GM03348 (cell line): ENCODE measurements at places on chromosomes 11 and 22.

- no peak for DNase-seq
These were observed 42.3 kb upstream of the HTATIP2 start for GRCh38 chr11:20321177-20321576.

GRCh38 chr11:128931668-128932067, 11.0 kb downstream of the TP53AIP1 start:
- DNase-seq: no peak

DNA sequence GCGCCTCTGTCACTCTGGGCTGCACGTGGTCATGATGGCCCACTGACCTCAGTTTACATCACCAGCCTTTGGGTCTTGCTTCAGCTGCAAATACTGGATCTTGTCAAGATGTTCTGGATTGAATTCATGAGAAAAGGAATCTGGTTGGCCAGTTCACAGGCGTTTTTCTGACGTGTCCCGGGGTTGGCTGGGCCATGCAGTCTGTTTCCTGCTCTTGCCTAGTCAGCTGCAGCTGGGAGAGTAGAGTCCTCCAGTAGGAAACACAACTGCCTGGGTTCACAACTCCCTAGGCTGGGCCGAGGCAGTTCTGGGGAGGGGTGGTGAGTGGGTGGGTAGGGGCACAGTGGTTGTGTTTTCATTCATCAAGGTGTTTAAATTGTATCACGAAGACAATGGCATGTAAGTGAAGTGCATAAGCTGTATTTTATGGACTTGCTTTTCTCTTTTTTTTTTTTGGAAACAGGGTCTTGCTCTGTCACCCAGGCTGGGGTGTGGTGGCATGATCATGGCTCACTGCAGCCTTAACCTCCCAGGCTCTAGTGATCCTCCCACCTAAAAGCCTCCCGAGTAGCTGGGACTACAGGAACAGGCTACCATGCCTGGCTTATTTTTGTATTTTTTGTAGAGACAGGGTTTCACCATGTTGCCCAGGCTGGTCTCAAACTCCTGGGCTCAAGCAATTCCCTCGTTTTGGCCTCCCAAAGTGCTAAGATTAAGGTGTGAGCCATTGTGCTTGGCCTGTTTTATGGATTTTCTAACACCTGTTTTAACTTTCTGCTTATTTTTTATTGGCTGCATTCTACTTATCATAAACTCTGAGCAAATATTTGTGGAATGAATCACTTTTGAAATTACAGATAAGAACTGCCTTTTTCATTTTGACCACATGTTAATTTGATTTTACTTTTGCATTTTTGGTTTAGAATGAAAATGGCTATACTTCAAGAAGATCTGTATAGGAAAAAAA, 54.0 kb upstream of the PITPNB start:
- no peak for DNase-seq

DNA sequence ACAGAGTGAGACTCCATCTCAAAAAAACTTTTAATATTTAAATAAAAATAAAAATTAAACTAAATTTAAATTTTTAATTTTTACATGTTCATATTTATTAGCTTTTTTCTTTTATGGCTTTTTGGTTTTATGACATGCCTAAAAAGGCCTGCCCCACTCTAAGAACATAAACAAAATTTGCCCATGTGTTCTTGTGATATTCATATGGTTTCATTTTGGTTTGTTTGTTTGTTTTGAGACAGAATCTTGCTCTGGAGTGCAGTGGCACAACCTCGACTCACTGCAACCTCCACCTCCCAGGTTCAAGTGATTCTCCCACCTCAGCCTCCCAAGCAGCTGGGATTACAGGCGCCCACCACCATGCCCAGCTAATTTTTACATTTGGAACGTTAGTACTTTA, 27.7 kb downstream of the SUSD2 start:
- DNase-seq: no peak

DNA sequence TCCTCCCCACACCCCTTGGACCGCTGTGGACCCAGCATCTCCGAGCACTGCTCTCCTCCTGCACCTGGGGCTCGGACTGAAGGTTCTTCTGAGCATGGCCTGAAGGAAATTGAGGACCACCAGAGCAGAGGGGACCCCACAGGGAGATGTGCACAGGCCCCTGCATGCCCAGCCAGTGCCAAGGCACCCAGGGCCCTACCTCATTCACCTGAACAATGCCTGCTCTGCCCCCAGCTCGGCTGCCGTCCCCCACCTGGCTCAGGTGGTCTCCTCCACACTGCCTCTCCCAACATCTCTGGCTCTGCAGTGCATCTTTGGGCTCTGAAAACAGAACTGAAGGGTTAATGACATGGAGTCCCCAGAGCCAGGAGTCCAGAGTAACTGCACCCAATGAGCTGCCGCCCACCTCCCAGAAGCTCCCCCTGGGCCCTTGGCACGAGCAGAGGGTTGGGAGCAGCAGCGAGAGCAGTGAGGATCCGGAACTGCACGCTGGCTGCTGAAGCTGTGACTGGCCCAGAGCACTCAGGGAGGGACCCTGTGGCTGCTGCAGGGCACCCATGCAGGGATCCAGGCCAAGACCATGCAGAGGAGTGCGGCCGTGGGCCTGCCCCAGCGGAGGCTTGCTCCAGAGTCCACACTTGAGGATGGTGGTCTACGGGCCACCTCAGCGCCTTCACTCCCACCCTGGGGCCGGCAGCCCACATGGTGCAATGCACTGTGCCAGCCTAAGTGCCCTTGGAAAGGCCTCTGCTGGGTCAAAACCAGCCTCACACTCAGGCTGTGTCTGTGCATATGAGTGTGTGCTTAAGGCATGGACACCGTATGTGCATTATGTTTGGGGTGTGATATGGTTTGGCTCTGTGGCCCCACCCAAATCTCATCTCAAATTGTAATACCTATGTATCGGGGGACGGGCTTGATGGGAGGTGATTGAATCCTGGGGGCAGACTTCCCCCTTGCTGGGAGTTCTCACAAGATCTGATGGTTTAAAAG, 686.1 kb downstream of the TBC1D22A start:
- no peak for DNase-seq

DNA sequence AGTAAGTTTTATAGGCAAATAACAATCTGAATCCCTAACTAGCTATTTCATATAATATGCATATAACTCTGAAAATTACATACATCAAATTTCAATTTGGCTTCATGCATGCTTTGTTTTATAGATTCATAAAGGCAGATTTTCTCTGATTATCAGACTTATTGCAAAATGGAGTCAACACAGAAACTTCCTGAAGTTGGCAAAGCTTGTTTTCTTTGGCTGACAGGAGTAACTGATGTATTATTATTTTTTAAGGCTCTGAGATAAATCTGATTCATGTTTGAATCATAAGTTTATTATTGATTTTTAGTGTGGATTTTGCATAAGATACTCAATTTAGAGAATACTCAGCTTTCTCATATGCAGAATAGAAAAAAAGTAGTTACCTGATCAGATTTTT, 356.3 kb upstream of the CCDC90B start:
- no peak for DNase-seq

- no peak for DNase-seq
These were observed 212.0 kb upstream of the PGR start for GRCh38 chr11:101341578-101341977.

- no peak for DNase-seq
These were observed 385 bp upstream of the SCO2 start for GRCh38 chr22:50525858-50526107.

DNA sequence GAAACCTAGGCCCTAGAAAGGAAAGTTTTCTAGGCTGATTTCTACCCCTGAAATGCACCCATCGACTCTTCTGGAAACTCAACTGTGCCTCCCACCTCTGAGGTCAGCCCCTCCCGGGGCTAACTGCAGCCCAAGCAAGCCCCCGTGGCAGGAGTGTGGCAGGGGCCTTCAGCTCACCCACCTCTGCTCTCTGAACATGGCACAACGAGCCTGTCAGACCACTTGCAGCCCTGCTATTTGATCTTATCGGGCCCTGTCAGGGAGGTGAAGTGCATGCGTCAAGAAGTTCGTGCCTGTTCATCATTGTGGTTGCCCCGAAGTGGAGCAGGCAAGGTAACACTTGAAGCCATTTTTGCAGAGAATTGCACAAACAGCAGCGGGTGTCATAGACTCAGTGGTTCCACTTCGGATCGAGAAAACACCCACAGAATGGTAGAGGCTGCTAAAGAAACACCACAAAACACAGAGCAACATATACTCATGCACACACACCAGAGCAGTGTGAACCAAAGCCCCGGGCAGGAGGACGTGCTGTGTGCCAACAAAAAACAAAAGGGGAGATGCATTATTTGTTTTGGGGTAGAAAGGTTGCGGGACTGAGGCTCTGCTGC, 262.7 kb downstream of the ETS1 start:
- DNase-seq: no peak

DNA sequence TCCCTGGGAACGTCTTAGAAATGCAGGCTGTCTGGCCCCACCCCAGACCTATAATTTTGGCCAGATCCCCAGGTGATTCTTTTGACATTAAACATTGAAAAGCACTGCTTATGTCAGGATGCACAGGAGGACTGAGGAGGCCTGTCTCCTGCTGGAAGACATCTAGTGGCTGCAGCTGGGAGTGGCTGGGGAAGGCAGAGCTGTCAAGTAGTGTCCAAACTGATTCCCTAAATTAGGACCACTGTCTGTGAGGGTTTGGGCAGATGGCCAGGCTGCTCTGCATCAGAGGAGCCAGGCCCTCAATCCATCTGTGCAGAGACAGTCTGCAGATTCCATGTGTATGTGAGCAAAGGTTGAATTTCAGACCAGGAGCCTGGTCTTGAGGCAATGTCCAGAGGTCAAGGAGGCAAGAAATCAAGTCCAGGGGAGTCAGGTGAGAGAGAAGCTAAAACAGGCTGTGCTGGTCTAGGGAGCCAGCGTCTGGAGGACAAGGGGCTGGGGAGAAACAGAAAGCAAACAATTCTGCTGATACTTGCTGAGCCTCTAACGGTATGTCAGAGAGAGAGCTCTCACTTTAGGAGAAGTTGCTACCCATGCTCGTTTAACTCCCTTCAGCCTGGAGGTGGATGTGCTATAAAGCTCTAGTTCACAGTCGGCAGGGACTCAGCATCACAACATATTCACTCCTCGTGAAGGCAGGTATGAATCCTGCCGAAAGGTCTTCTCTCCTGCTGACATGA, 15.3 kb upstream of the SYTL2 start:
- DNase-seq: peak; percentile 70

DNA sequence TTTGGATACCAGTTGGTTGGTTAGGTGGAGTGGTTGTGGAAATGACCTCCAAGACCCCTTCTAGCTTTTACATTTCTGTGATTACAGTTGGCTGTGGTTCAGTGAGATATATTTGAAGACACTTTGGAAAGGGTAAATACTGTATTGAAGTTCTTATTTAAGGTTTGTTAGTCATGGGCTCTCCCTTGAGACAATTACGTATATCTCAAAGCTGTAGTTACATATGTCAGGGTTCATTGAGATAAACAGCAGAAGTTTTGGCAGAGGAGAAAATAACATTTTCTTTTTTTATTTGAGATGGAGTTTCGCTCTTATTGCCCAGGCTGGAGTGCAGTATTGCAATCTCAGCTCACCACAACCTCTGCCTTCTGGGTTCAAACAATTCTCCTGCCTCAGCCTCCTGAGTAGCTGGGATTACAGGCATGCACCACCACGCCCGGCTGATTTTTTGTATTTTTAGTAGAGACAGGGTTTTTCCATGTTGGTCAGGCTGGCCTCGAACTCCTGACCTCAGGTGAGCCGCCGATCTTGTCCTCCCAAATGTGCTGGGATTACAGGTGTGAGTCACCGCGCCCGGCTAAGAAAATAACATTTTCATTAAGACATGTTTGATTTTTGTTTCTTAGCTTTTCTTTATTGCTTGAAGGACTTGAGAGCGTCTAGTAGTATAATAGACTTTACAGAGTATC, 1.9 kb downstream of the RNF121 start:
- no peak for DNase-seq

DNA sequence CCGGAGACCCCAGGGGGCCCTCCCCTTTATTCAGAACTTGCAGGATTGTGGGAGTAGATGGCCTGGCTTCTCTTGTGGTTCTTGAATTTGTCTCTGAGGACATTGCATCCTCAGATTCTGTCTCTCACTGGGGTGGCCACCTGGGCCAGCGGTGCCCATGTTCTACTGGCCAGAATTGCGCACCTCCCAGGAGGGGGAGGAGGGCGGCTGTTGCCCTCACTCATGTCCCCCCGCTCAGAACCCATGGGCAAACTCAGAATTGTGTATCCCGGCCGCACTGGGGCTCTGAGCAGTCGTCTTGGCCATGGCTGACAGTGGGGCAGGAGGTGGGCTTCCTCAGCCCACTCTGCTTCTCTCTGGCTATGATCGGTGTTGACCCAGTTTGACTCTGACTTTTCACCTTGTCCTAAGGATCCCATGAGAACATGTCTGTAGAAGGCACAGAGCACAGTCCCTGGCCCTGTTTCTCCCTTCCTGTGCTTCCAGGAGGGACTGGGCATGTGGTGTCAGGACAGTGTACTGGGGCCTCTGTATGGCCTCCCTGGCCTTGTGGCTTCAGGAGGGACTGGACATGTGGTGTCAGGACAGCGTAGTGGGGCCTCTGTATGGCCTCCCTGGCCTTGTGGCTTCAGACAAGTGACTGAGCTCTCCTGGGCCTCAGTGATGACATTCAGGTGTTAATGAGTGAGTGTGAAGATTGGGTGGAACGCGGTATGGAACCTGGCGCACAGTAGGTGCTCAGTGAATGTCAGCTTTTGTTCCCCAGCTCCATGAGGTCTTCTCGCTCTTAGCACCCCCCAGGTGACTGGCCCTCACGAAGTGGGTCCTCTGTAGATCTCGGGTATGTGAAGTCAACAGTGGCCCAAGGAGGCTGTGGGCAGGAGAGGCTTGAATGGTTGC, 99.3 kb downstream of the TBC1D22A start:
- DNase-seq: no peak

GRCh38 chr11:89463266-89463780, 27.9 kb downstream of the NOX4 start:
- DNase-seq: no peak

DNA sequence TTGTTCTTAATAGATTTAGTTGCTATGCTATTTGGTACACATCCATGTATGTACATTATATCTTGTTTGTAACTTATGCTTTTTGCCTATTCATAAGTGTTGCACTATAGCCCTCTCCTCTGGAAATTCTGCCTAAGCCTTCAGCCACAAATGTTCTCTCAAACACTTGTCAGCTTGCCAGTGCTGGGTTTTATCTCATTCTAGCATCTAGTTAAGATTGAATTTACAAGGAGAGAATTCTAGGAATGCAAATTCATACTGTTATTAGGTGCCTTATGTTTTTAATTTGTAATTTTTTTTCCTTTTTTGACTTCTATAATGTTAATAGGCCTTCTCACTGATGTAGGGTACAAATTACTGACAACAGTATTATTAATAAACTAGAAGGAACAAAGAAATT, 14.6 kb upstream of the CTSC start:
- DNase-seq: peak; percentile 49

DNA sequence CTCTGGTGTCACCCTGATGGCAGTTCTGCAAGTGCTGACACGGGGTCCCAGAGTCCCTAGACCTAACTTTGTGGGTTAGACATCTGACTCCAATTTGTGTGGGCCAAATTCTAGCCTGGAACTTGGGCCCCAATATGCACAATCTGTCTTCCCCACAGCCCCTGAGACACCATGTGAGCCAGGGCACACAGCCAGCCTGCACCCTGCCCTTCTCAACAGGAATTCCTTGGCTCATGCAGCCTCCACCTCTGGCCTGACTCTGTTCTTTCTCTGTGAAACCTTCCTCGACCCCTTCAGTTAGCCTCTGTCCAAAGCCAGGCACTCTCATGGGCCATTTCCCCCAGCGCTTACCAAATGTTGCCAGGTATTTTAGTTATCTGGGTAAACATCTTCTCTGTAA, 59.1 kb upstream of the POU2AF1 start:
- no peak for DNase-seq
